Inflammatory macrophage treated with lipopolysaccharide for 1 hour (primary cell): ENCODE measurements at places on chromosomes 12 and 14.
A peak's percentile ranks its signal among the peaks of the same experiment; 100 is the strongest.

- DNase-seq, result peak; percentile 43
These were observed 213.0 kb downstream of the KITLG start for GRCh38 chr12:88367231-88367630.

DNA sequence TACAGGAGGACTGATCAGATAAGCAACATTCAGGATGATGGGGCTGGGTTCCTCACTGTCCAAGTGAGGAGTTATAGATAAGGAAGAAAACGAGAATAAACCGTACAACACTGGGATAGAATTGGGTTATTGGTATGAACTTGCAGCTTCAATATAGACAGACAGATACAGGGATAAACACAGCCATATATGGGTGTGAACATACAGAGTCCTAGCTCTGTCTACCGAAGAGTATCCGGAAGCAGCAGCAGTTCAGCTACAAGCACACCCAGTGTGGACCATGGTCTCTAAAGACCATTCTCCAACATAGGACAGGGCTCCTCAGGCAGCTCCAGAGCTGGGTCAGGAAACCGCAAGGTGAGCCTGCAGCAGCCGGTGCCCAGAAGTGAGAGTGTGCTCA lies 40.8 kb downstream of the CDC42BPB start:
- DNase-seq, result no peak

DNA sequence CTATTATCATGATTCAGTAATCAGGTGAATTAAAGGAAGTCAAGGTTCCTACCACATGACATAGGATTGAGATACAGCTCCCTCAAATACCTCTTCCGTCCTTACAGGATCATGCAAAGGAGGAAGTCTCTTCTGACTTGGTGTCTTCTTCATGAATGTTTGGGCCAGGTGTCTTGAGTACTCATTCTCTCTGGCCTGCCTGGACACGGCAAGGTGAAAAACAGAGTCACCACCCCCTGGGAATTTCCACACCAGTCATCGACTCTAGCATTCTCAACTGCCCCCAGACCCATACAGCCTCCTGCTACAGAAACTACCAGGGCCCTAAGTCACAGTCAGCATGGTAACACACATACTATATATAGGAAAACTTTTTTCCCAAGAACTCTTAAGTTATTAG lies 44.9 kb upstream of the LTBP2 start:
- no peak for DNase-seq

GRCh38 chr12:81819991-81820633 lies 61.0 kb upstream of the PPFIA2 start:
- DNase-seq, result no peak

- no peak for DNase-seq
These were observed 261.7 kb downstream of the ERC1 start for GRCh38 chr12:1252758-1253157.

DNA sequence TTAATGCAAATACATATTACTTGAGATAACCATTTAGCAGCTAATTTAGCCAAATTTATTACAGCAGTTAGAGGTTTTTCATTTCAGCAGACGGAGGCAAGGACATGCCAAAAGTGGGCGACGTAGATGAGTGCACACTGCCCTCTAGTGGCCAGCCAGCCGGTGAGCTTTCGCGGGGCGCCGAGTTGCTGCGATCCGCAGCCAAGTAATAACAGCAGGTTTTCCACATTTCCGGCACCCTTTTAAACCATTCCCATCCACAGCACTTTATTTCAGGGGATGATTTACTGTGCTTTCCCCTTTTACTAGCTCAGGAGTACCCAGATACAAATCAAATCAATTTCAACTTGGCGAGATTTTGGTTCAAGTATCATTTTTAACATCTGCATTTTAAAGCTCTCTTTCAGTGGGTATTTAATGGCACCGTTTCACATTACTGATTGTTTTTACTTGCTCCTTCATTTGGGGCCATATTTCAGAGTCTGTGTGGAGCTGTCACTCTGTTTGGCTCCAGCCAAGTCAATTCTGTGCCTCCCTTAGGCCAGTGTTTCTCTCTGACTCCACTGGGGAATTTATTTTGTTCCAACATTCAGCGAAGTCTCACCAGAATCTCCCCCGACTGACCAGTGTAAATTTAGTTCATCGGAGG lies 158.0 kb downstream of the EGLN3 start:
- peak; percentile 20 for DNase-seq

DNA sequence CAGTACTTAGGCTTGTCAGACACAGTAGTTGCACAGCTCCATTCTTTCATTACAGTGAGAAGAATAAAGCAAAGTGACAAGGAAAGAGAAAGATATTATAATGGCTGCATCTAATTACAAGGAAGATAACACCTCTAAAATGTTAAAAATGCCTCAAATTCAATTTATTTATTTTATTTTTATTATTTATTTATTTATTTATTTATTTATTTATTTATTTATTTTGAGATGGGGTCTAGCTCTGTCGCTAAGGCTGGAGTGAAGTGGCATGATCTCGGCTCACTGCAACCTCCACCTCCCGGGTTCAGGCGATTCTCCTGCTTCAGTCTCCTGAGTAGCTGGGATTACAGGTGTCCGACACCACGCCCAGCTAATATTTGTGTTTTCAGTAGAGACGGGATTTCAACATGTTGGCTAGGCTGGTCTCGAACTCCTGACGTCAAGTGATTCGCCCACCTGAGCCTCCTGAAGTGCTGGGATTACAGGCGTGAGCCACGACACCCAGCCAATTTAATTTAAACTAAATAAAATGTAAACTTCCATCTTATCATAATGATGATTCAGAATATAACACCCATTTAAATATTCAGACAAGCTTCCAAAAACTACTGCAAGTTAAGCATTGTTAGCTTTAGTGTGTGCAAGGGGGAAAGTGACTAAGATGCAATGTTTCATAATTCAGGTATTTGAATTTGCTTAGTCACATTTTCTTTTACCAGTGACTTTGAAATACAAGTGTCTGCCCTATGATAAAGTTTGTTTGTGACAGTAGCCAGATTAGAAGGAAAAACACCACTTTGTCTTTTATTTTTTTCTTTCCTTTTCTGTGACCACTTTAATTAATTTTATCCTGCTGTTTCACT lies 2.4 kb upstream of the CFAP54 start:
- DNase-seq, result no peak

DNA sequence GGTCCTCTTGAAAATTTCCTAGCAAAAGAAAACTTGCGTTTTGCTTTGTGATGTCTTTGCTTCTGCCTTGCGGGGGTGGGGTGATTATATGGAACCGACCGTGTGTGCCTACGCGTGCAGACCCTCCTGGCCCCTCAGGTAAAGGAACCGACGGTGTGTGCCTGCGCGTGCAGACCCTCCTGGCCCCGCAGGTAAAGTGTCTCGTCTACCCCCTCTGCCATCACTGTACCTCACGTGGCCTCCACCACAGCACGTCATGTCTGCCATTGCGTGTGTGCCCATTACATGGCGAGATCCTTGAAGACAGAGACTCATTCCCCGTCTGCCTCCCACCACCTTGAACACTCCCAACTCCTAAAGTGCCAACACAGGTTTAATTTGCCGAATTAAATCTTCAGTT lies 3.6 kb downstream of the GOLGA3 start:
- DNase-seq, result no peak

DNA sequence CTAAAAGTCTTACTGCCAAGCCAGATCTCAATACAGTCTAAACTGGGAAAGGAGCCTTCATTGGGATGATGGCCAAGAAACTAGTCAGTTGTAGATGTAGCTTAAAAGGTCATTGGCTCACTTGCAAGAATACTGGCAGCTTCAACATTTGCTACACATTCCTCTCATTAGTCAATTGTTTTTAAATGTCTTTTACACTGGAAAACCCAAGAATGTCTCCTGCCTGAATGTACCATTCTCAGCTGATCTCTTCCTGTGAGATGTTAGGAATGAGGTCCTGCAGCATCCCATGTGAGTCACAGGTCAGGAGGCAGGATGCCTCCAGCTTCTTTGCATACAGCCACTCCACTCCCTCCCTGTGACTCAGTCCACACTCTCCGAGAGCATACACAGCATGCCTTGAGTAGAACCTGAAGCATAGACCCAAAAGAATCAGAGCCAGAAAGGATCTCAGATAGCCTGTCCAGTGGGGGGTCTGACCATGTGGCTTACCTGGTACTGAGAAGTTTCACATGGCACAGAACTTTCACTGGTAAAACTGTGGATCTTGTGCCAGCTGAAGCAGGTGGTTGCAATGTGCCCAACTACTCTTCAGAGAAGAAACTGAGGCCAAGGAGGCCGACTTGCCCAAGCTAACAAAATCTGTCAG lies 56.0 kb upstream of the HECTD1 start:
- DNase-seq, result peak; percentile 18

DNA sequence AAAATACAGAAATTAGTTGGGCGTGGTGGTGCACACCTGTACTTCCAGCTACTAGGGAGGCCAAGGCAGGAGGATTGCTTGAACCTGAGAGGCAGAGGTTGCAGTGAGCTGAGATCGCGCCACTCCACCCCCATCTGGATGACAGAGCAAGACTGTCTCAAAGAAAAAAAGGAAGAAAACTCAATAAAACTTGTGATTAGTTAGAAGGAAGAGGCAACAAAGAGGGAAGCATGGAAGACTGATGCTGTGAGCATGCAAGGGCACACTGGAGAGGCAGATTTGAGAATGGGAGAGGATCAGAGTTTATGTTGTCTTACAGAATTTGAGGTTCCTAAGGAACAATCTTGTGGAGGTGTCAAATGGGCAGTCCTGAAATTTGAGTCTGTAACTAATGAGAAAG lies 2.8 kb upstream of the ZC2HC1C start:
- peak; percentile 42 for DNase-seq

GRCh38 chr14:71621276-71621675 lies 311.0 kb upstream of the RGS6 start:
- no peak for DNase-seq

GRCh38 chr12:87814625-87815024 lies 214.6 kb downstream of the C12orf50 start:
- DNase-seq, result no peak

- no peak for DNase-seq
These were observed 12.9 kb upstream of the SERPINA4 start for GRCh38 chr14:94548131-94548998.

DNA sequence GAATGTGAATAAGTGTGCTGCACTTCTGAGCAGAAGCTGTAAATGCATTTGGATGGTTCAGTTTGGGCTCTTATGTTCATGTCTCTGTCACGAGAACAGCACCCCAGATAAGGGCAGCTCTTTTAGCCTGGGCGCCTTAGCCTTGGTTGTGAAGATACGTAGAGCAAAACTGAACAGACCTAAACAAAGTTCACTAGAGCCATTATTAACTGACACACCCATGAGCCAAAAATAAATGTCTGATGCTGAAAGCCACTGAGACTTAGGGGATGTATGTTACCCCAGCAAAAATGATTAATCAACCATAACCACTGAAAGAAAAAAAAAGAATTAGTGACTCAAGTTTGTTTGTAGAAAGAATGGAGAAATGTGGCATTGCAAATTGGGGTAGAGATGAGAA lies 343.4 kb downstream of the BCAT1 start:
- DNase-seq, result no peak

GRCh38 chr12:30095511-30095910 lies 311.8 kb upstream of the TMTC1 start:
- DNase-seq, result no peak

- DNase-seq, result no peak
These were observed at the start of gene NTS for GRCh38 chr12:85874031-85874461. Gene NTS (plus strand): TSS chr12:85874295. CDS start chr12:85874404, 109 bp downstream.

DNA sequence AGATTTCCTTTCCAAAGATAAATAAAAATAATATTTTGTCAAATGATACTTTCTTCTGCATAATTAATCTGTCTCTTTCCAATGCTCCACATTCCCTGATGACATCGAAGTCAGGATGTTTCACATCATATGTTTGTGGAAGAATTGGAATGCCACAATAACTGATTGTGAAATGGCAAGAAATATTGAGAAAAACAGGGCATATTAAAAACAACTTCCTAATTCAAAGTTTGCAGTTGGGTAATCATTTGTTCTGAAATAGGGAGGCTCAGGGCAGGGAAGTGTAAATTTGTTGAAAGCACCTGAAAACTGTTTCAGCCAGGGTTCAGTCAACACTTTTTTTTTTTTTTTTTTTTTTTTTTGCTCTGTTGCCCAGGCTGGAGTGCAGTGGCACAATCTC lies 50.7 kb downstream of the BCAT1 start:
- peak; percentile 89 for DNase-seq

DNA sequence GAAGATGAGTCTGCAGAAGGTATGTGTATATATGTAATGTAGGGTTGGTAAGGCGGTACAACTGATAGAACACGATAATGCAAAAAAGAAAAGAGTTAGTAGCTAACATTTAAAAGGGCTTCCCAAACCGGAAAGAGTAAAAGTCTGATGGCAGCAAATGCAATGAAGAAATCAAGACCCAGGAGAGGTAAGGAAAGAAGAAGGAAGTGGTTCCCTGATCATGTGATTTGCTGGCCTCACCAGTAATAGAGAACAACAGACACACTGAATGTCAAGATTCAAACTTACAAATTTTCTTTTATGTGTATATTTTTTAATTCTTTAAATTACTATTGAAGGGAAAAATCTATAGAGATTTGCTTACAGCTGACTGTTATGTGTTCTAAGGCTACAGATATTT lies 18.4 kb downstream of the ZFC3H1 start:
- DNase-seq, result peak; percentile 45

DNA sequence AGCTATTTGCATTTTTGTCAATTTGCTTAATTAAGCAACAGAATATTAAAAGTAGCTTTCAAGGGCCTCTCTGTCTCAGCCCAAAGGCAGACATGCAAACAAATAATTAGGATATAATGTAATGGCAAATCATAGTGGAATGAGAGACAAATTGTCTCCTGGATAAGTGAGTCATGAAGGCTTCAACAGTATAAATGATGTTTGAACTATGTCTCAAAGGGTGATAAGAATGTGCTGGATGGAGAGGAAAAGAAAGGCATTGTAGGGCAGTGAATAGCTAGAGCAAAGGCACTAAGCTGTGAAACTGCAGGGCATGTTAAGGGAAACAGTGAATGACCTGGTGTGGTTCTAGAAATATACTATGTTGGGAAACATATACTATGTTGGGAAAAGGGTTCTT lies 53.5 kb upstream of the PPP1R12A start:
- DNase-seq, result no peak

GRCh38 chr12:14589169-14590004 lies 21.7 kb upstream of the PLBD1 start:
- no peak for DNase-seq

DNA sequence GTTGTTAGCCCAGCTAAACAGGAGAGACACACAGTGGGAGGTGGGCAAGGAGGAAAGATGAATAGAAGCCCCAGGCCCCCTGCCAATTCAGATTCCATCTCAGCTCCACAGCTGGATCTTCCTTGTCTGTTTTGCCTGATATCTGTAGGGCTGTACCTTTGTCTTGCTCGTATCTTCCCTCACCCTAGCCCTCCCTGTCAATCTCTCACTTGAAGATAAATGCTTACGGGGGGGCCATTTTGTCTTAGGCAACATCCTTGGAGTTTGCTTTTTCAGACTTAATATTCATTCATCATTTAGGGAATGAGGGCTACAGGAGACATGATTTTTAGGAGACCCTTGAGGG lies 2.4 kb downstream of the KIF5A start:
- no peak for DNase-seq

DNA sequence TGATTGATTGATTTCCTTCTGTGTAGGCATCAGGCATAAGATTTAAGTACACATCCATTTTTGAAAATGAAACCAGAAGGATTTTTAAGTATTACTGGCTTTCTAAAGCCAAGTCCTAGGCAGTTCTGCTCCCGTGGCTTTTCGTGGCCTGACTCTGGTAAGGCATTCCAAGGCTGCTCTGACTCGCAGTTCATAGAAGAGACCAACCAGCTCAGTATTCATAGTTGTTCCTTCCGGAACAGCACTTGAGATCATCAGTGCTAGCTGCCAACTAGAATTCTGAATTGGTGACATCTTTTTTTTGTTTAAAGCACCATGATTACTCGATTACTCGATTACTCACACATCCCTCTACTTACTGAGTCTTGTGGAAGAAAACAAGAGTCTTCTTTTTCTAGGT lies 25.9 kb downstream of the SUDS3 start:
- DNase-seq, result no peak
